Glutamatergic neuron (in vitro differentiated cells): ENCODE measurements at places on chromosomes 5 and 9. TPM values are rescaled to one million over a fixed set of nuclear protein-coding genes. Genes with fewer than 3 reads are reported as not detected.

GLRA1 gene
- total RNA-seq, result 0.22 TPM

- no peak for DNase-seq
Measured at GRCh38 chr5:140054086-140054689, 11.1 kb upstream of the NRG2 start.

- DNase-seq, result no peak
Measured at GRCh38 chr5:169213479-169213878, 87.5 kb downstream of the SLIT3 start.

GRCh38 chr5:157951673-157952373 is 92.9 kb upstream of the CLINT1 start:
- no peak for DNase-seq

GRCh38 chr5:5544094-5544663 is 121.7 kb downstream of the ICE1 start:
- DNase-seq, result no peak

INSYN2B gene
- total RNA-seq, result not detected

SH3TC2 gene
- 0.25 TPM for total RNA-seq

- no peak for DNase-seq
Measured at GRCh38 chr5:6730407-6730806, 17.2 kb downstream of the TENT4A start.

- no peak for DNase-seq
Measured at GRCh38 chr5:107724642-107725041, 53.9 kb upstream of the EFNA5 start.

DNA sequence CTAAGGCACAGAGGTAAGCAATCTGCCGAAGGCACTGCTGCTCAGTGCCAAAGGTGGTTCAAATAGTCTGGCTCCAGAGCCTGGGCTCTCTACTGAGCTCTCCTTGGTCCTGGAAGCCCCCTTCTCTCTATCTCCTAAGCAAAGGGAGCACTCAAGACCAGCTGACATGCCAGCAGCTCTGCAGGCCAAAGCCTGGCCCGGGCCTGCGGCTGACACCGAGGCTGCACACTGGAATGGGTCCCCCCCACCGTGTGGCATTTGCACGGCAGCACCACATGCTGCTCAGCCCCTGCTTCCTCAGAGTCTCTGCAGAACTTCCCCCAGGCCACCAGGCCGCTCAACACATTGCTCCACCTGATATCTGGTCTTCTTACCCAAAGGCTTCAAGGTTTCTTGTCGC is 57.8 kb upstream of the GOLPH3 start:
- no peak for DNase-seq

- no peak for DNase-seq
Measured at GRCh38 chr9:96751815-96752214, 26.1 kb downstream of the ZNF510 start.

GRCh38 chr5:67081261-67081660 is 115.3 kb downstream of the CD180 start:
- DNase-seq, result no peak

TAS2R1 gene
- not detected for total RNA-seq

PPP3R2 gene
- not detected for total RNA-seq

GNE gene
- total RNA-seq, result 29.2 TPM

ENTPD2 gene
- 0.69 TPM for total RNA-seq

DNA sequence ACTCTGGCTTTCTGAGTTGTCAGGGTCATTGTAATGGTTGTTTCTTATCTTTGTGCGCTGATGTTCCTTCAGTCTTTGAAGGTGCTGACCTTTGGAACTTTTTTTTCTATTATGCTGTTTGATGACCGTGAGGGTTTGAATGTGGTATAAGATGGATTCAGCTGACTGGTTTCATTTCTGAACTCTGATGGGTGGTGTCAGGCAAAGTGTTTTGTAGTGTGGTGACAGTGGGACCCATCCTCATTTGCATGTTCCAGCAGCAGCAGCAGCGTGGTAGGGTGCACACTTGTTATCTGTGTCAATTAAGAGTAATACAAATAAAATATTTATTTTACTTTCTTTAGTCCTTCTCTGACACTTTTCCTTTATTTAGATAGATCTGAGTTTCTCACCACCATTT is 227.7 kb upstream of the PRR16 start:
- DNase-seq, result no peak

GRCh38 chr5:9820691-9821449 is 190.7 kb upstream of the TAS2R1 start:
- no peak for DNase-seq

PCA3 gene
- total RNA-seq, result not detected

DNA sequence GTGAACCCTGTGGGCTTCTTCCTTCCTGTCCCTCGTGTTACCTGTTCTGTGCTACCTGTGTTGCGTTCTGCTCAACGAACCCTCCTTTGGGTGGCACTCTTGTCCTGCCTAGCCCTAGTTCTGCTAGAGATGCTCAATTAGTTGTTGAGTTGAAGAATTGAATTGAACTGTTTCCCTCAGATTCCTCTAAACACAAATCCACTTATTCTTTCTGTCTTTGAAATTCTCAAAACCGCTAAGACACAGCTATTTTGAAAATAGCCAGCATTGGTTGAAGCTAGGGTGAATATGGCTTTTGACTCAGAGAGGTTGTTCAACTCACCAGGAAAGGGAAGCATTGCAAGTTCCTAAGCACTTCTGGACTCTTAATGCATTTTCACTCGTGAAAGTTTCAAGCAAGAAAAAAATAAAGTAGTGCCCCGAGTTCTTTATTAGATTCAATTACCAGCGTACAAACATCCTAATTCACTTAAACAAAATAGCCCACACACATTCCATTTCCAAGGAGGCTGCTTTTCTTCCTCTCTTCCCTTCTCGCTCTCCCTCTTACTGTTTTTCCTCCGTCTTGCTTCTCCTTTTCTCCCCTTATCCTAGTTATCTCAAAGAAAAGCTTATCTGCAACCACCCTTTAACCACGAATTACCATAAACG is 642 bp upstream of the ITGA1 start:
- no peak for DNase-seq

RIMOC1 gene
- total RNA-seq, result 45.5 TPM

DNA sequence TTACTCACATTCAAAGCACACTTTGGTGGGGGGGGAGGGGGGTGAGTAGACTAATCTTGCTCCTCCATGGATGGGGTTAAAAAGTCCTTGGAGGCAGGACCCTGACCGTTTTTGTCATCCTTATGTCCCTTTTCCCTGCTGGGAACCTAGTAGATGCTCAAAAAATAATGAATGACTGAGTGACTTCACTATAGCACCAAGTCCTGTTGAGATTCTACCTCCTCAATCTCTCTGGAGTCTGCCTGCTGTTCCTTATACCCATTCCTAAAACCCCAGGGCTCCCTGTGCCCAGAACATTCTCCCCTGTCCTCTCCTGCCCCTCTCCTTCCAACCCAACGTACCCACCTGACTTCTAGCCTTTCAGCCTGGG is 2.3 kb upstream of the CSF2 start:
- DNase-seq, result no peak

FCHSD1 gene
- 25.8 TPM for total RNA-seq

GRCh38 chr9:94639061-94639998 is at the start of gene FBP1:
Gene FBP1 (minus strand): TSS chr9:94639518. CDS start chr9:94639310, 208 bp downstream.
- peak; percentile 35 for DNase-seq

DNA sequence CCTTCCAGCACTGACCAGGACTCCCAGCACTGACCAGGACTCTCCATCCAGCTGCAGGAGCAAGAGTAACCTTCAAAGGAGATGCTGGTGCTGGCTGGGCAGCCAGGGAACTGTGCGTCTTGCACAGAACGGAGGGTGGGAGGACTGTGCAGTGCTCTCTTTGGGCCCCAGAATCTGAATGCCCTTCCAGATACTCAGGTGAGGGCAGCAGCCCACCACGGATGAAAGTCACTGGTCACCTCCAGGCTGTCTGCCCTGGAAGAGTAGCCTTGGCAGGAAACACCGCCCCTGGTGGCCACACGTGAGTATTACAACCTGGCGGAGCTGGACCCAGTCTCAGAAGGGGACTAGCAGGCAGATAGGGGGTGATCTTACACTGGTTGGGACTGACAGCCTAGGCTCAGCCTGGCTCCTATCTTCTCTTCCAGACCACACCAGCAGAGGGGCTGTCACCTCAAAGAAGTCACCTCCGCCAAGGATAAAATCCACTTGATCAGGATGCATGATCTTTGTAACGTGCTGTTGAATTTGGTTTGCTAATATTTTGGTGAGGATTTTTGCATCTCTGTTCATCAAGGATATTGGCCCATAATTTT is 4.8 kb upstream of the SARDH start:
- DNase-seq, result peak; percentile 95

MSX2 gene
- total RNA-seq, result not detected

DNA sequence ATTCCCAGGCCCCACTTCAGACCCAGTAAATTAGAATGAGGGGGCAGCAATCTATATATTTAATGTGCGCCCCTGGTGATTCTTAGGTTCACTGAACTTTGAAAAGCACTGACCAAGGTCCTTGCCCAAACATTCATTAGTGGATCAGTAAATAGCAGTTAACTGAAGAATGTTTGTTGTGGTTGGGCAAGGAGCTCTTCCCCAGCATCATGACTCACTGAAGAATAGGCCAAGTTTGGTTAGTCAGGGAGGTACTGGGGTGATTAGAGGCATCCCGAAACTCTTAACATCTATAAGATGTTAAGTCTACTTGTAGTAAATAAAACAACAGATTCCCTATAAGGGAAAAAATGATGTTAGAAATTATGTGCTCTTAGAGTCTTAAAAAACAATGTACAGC is 833 bp upstream of the MROH2B start:
- DNase-seq, result no peak

GRCh38 chr5:37994729-37995128 is 154.9 kb upstream of the GDNF start:
- no peak for DNase-seq
